ENCODE measurements at places on chromosomes 1 and 21.
A peak's percentile ranks its signal among the peaks of the same experiment; 100 is the strongest.

- DNase-seq: no peak
These were observed 50.8 kb downstream of the TOMM20 start for GRCh38 chr1:235077571-235078479.

- DNase-seq: no peak
These were observed 118.1 kb upstream of the SGIP1 start for GRCh38 chr1:66415866-66416265.

DNA sequence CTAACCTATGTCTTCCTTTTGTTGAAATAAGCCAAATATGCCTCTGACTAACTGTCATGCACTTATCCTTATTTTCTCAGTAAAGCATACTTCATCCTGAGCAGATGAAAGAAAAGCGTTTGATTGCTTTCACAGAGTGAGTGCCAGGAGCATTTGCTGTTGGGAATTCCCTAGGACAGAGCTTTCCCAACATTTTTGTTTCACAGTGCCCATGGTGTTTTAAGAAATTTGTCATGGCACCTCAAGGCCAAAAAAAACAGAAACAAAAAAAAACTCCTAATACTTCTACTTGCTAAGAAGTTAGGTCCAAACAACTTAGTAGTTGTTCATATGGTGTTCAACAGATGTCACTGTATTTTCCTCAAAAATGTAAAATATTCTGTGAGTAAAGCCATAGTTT lies 120.8 kb upstream of the BMP8A start:
- no peak for DNase-seq

GRCh38 chr1:172935062-172935592 lies 115.6 kb downstream of the TNFSF18 start:
- no peak for DNase-seq

DNA sequence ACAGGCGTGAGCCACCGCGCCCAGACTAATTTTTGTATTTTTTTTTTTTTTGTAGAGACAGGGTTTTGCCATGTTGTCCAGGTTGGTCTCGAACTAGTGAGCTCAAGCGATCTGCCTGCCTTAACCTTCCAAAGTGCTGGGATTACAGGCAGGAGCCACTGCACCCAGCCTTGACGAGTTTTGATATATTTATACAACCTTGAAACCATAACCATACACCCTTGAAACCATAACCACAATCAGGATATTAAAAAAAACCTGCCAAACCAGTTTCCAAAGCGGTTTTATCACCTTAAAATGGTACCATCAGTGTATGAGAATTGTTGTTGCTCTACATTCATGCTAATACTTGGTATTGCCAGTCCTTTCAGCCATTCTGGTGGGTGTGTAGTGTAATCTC lies 3.7 kb upstream of the PHACTR4 start:
- no peak for DNase-seq

DNA sequence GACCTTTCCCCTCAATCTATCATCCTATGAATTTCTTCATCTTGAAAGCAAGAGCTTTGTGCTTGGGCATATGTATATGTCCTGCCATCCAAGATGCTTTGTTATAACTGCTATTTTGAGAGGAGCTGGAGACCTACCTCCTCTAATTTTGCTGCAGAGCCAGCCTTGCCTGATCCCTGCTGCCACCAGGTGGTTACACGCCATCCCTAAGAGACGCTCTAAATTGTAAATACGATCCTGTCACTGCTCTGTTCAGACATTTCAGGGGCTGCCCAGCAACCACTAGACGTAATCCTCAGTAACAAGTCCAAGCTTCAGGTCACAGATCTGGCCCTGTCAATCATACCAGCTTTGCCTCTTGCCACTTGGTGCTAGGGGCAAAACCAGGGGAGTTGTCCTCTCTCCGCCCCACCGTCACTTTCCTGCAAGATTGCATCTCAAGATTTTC lies 32.9 kb downstream of the GPA33 start:
- peak; percentile 39 for DNase-seq

- DNase-seq: no peak
These were observed 47.0 kb downstream of the NAV1 start for GRCh38 chr1:201585901-201586300.

- DNase-seq: no peak
These were observed 1.2 kb upstream of the CGN start for GRCh38 chr1:151510020-151510405.

DNA sequence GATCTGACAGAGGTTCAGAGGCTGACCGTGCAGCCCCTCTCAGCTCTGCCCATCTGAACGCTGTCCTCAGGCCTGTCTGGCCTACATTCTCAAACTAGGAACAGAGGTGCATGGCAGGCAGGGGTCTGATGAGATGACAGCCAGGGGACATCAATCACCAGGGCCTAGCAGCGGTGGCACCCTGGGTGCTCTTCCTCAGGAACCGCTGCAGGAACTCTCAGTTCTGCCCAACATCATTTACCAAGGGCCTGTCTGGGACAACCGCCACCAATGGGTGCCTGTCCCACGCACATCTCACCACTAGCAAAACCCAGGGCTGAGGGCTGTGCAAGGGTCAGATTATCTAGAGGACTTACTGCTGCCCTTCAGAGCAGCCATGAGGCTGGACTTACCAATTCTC lies 245.7 kb downstream of the TOMM20 start:
- no peak for DNase-seq

GRCh38 chr1:198683449-198683848 lies 44.6 kb downstream of the PTPRC start:
- DNase-seq: no peak

DNA sequence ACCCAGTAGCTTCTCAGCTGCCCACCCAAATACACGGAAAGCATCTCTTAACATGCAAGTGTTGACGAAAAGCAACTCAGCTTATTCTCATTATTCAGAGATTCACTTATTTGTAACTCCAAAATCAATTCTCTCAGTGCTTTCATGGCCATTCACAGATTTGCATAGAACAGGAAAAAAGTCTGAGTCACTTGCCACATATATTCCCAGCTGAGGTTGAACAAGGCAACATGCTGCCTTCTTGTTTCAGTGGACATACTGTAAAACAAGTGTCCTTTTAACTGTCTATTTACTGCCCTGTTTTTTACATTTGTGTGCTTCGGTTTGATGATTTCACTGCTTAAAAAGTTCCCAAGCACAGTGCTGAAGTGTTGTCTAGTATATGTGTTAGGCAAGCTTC lies 273.0 kb downstream of the LTN1 start:
- DNase-seq: no peak

DNA sequence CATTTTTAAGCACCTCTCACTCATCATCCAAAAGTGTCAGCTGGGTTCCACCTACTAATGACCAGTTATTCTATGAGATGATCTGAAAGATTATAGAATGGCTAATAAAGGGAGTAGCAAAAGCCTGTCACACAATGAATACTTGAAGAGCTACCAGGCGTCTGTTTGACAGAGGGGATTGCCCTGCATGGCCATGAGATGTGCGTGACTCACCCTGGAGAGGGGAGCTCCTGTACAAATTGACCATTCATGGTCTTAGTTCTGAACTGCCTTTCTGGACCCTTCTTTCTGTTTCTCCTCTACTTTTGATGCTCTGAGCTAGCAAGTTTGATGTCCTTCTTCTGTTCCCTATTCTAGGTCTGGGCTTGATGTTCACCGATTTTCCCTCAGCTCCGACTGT lies 85.2 kb upstream of the ABCD3 start:
- no peak for DNase-seq

GRCh38 chr1:55876276-55877060 lies 661.3 kb upstream of the USP24 start:
- no peak for DNase-seq

GRCh38 chr1:147843486-147843885 lies 59.1 kb upstream of the GJA8 start:
- no peak for DNase-seq

- no peak for DNase-seq
These were observed 70.2 kb upstream of the BTG3 start for GRCh38 chr21:17682924-17683323.

DNA sequence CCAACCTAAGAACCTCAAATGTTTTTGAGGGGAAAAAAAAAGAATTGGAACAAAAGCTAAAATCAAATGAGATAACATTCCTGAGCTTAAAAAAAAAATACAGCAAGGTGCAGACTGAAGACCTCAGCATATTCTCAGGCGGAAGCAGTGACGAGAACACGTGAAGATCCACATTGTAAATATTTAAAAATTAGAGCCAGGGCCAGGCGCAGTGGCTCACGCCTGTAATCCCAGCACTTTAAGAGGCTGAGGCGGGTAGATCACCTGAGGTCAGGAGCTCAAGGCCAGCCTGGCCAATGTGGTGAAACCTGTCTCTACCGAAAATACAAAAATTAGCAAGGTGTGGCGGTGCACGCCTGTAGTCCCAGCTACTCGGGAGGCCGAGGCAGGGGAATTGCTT lies 15.7 kb downstream of the TFB2M start:
- DNase-seq: no peak

DNA sequence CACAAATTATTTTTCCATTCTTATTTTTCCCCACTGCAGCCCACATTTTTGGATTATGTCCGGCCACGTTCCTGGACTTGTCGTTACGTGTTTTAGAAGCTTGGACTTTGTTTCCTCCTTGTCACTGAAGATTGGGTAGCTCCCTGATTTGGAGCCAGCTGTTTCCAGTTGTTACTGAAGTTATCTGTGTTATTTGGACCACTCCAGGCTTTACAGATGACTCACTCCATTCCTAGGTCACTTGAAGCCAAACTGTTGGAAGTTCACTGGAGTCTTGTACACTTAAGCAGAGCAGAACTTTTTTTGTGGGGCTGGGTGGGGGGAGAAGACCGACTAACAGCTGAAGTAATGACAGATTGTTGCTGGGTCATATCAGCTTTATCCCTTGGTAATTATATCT lies 12.2 kb upstream of the AXDND1 start:
- no peak for DNase-seq

GRCh38 chr1:11860587-11860986 lies 1.8 kb upstream of the NPPB start:
- no peak for DNase-seq

DNA sequence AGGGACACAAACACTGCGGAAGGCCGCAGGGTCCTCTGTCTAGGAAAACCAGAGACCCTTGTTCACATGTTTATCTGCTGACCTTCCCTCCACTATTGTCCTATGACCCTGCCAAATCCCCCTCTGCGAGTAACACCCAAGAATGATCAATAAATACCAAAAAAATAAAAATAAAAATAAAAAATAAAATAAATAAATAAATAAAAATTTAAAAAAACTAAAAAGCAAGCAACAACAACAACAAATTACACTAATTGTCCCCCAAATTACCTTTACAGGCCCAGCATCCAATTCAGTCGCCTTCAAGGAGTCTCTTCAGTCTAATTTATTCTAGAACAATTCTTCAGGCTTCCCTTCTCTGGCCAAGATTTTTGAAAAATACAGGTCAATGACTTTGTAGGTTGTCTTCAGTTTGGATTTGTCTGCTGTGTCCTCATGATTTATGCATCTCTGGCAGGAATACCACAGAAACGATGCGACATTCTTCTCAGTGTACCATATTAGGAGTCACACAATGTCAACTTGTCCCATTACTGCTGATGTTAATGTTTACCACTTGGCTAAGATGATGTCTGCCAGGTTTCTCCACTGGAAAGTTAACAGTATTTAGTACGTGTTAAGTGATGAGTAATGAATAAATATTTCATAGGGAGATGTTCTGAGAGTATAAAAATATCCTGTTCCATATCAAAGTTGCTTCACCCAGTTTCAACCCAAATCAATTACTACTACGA lies 20.3 kb upstream of the BMP8B start:
- DNase-seq: no peak

DNA sequence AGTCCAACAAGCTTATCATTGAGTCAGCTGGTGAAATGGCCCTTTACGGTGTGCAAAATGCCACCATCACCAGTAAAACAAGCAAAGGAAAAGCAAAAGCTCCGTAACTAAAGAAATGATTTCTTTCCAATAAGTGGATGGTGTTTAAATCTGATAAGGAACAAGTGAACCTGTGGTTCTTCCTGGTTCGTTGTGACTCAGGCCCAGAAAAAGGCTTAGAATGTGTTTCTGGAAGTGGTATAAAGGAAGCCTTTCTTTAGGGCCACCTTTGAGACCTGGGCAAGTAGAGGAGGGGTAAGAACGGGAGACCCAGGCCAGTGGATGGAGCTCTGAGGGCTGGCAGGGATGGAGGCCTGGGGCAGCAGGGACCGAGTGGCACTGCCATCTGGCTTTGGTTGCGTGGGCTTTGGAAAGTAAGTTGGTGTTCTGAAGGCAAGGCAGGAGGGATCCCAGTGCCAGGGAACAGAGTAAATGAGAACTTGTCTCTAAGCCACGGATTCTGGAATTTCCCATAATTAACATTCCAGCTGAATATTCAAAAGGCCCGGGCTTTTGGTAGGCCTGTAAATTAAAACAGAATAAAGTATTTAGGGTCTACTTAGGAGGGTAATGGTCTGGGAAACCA lies 87.9 kb upstream of the LMO4 start:
- DNase-seq: peak; percentile 5

- no peak for DNase-seq
These were observed 838.6 kb downstream of the LTN1 start for GRCh38 chr21:28154121-28154520.

DNA sequence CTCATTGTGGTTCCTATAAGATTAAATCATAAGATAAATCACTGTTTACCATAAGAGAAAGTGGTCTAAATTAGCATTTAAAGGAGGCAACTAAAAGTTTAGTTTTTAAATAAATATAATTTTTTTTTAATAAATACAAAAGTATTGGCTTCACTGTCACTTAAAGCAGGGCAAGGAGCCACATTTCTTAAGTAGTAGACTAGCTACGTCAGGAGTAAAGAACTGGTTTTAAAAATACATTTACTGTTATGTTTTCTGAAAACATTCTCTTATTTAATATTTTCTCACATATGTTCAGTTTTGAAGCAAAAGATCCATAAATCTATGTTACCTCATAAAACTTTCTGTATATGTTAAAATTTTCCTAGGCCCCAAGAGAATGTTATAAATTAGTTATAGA lies 2.2 kb downstream of the ANGPTL1 start:
- DNase-seq: no peak

DNA sequence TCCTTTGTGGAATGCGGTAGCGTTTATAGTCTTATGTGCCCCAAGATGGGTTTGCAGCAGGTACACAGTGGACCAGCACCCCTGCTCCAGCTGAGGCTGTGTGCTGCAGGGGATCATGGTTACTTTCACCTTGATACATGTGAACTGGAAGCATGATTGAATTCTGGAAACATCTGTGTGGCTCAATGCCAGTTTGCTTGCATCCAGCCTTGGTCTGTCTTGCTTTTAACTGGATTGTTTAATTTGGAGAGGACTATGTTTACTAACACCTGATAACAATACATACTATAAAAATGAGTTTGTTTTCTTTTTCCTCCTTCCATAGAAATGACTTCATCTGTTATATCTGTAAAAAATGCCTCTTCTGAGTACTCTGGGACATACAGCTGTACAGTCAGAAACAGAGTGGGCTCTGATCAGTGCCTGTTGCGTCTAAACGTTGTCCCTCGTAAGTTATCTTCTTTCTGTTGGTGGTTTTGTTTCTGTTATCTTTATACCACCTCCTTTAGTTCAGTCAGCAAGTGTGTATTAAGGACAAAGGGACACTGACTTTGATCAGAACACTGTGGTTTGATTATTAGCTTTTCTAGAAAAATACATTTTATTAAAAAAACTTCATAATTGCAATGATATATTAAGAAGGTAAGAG lies 47.7 kb downstream of the CXADR start:
- no peak for DNase-seq

GRCh38 chr1:27592931-27593677 lies 10.8 kb downstream of the AHDC1 start:
- DNase-seq: no peak

GRCh38 chr21:16837321-16837720 lies 675.5 kb upstream of the CXADR start:
- no peak for DNase-seq

Data from hypothalamus (tissue), 51 donors.